ENCODE measurements at places on chromosomes 7 and 10.
A peak's percentile ranks its signal among the peaks of the same experiment; 100 is the strongest.

DNA sequence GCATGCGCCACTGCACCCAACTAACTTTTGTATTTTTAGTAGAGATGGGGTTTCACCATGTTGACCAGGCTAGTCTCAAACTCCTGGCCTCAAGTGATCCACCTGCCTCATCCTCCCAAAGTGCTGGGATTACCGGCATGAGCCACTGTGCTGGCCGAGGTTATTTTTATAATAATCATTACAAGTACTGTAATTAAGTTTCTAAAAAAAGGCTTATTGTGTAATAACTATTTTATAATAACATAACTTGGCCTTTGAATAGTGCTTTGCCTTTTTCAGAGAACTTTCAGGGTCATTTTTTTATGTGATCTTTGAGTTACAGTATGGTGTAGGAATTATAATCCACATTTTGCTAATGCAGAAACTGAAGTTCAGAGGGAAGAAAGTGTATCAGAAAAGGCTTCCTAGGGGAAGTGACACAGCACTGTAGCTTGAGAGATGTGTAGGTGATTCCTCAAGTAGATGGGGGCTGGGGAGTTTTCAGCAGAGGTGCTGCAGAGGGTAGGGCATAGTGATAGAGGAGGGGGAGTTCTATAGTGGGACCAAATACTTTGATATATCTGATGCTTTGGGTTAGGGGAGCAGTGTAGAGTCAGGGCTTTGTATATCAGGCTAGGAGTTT, 9.2 kb upstream of the SYPL1 start:
- DNase-seq, result no peak

DNA sequence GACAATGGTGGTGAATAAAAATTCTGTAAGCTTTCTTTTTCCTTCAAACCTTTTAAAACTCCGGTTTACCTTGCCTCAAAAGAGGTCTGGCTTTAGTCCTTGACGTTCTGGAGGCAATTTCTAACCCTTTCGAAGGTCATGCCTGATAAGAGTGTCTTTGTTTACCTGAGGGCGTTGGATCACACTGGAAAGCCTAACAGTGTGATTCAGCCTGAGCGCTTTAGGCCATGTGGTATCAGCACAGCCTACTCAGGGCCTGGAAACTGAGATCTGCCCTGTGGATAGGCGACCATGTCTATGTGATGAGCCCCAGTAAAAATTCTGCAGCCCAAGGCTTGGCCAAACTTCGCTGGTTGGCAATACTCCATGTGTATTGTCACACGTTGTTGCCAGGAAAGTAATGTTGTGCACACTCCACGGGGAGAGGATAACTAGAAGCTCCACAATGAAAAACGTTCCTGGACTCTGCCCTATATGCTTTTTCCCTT, 10.7 kb downstream of the CCDC6 start:
- DNase-seq, result no peak

DNA sequence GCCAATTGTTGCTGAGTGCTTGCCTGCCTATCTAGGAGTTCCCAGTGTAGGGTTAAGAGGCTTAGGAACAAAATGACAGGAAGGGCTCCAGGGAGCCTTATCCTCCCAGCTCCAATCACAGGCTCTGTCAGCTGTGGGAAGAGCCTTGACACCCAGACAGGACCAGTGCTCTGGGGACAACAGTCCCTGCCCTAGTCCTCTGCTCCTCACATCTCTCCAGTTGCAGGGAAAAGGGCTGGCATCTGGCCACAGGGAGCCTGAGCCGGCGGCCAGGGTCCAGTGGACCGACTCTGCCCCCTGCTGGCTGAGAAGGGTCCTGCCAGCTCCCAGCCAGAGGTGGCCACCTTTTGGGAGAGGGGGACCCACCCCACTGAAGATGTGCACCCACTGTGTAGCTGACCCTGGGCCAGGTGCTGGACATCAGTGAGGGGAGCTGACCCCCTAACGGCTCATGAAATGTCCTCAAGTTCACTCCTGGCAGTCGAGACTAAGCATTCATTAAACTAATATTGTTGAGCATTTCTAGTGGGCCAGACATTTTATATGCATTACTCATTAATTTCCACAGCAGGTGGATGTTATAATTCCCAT, 17.6 kb downstream of the DNAJB12 start:
- DNase-seq, result peak; percentile 79

DNA sequence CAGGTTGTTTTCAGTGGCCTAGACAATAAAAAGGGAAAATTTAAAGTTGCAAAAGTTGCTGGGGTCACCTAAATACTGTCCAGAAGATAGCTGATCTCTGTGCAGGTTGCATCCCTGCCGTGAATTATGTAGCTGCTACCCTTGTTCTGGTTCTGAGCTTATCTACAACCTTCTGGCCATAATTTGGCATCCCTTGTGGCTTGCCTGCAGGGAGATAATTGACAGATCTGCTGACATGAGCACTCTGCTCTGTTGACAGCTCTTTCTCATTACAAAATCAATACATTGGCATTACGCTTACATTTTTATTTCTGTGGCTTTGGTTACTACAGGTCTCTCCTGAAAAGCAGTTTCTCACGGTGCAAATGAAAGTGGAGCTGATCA, 29.3 kb upstream of the HECTD2 start:
- no peak for DNase-seq
